Stomach (tissue), 19 donors: ENCODE measurements at places on chromosomes 16 and 17.

DNA sequence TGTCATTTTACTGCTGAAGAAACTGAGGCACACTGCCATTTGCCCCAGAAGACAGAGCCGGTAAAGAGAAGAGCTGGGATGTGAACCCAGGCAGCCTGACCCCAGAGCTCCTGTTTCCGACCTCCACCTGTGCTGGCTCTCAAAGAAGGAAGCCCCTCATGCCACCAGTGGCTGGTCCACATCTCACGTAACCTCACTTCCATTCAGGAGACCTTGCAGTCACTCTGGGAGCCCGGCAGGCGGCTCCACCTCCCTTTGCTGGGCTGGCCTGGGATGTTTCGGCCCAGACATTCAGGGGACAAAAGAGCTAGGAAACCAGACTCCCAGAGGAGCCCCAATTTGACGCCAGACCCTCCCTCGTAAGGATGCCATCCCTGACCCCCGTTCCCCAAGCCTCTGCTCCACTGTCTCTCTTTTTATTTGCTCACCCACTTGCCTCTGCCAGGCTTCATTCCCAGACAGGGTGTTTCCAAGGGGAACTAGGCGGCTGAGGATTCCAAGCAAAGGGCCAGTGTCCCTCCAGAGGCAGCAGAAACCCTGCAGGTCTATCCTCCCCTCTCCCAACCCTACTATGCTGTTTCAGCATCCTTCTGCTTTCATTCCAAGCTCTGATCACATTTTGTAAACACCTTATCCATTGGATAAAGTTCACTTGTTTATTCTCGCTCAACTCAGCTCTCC is 2.8 kb downstream of the TAF1C start:
- H3K27me3 ChIP-seq = no peaks in the 10 kb centered on the region
- H3K4me1 ChIP-seq = peaks cover 21% of the 10 kb centered on the region
- DNase-seq = no peak
- no peak overlapping the region for H3K27ac ChIP-seq
- H3K4me3 ChIP-seq = no peak overlapping the region

- H3K27ac ChIP-seq = no peak overlapping the region
- no peaks in the 10 kb centered on the region for H3K27me3 ChIP-seq
These were observed 113.0 kb downstream of the RBFOX3 start for GRCh38 chr17:79497777-79498348.

GRCh38 chr16:31875928-31876547 is 2.4 kb downstream of the ZNF267 start:
- H3K4me3 ChIP-seq = no peak overlapping the region
- DNase-seq = no peak
- H3K27me3 ChIP-seq = no peaks in the 10 kb centered on the region
- H3K27ac ChIP-seq = peak overlapping the region; percentile 73

- DNase-seq = peak; percentile 73
- peaks cover 56% of the 10 kb centered on the region for H3K36me3 ChIP-seq
- H3K27me3 ChIP-seq = no peaks in the 10 kb centered on the region
These were observed 11.8 kb downstream of the MAP2K3 start for GRCh38 chr17:21296097-21297025.

- H3K4me1 ChIP-seq = no peaks in the 10 kb centered on the region
- DNase-seq = no peak
- H3K27me3 ChIP-seq = peaks cover 15% of the 10 kb centered on the region
- H3K36me3 ChIP-seq = no peaks in the 10 kb centered on the region
These were observed 37.3 kb downstream of the SMARCE1 start for GRCh38 chr17:40610359-40610758.

GRCh38 chr17:27155866-27156265 is 138.0 kb upstream of the WSB1 start:
- DNase-seq = no peak
- no peak overlapping the region for H3K27ac ChIP-seq
- H3K4me1 ChIP-seq = no peaks in the 10 kb centered on the region
- no peak overlapping the region for H3K4me3 ChIP-seq
- no peaks in the 10 kb centered on the region for H3K27me3 ChIP-seq

GRCh38 chr17:62919388-62919787 is 46.6 kb upstream of the TANC2 start:
- no peaks in the 10 kb centered on the region for H3K4me1 ChIP-seq
- no peak overlapping the region for H3K4me3 ChIP-seq
- H3K27me3 ChIP-seq = no peaks in the 10 kb centered on the region
- DNase-seq = no peak
- H3K27ac ChIP-seq = no peak overlapping the region

DNA sequence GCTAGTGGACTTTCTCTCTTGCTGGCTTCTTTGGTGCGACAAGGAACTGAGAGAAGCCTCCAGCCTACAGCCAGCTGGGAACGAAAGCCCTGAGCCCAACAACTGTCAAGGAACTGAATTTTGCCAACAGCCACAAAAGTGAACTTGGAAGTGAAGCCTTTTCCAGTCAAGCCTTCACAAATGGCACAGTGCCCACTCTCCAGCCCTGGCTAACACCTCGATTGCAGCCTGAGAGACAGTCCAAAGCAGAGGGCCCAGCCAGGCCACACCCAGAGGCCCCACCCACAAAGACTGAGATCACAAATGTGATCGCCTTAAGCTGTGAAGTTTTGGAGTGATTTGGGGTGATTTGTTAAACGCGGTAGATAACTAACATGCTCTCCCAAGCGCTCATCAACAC is 244.6 kb upstream of the SDK2 start:
- no peak overlapping the region for H3K4me3 ChIP-seq
- H3K36me3 ChIP-seq = no peaks in the 10 kb centered on the region
- H3K27ac ChIP-seq = no peak overlapping the region
- DNase-seq = no peak
- H3K27me3 ChIP-seq = no peaks in the 10 kb centered on the region

DNA sequence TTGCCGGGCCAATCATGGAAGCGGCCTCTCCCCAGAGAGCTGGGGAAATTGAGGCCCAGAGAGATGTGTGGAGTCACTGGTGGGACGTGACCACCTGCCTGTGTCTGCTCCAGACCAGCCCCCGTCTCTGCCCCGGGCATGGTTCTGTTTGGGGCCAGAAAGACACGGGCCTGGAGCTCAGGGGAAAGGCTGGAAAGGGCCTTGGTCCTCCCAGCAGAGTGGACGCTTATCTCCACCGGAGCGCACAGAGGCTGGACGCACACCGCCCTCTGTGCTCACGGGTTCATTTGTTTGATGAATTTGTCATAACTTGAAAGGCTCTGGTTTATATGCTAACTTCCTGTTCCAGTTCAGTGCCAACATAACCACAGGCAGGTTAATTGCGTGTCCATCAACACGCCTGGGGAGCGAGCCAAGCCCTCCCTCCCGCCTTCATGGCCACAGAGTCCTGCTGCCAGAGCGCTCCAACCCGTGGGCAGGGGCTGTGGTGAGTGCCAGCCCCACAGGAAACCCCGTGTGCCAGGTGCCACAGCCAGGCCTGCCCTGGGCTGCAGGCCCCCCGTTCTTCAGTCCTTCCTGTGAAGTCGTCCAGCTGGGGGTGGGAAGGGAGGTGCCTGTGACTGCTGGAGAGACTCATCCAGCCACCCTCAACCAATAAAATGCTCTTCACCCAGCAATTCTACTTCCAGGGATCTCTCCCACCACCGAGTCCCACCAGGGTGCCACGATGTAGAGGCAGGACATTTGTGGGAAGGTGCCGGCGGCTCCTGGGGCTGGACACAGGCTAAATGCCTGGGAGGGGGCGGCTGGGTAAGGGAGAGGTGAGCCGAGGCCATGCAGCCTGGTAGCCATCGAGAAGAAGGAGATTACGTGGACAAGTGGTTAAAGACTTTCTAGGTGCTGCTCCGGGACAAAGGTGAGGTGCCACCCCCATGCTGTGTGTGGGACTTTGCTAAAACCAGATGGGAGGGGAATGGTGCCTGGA is 29.4 kb upstream of the BAHCC1 start:
- H3K27ac ChIP-seq = peak overlapping the region; percentile 95
- H3K4me1 ChIP-seq = peaks cover 27% of the 10 kb centered on the region
- no peaks in the 10 kb centered on the region for H3K27me3 ChIP-seq
- DNase-seq = peak; percentile 96
- H3K36me3 ChIP-seq = no peaks in the 10 kb centered on the region
- peak overlapping the region; percentile 23 for H3K4me3 ChIP-seq

- H3K27me3 ChIP-seq = no peaks in the 10 kb centered on the region
- H3K4me3 ChIP-seq = no peak overlapping the region
- H3K4me1 ChIP-seq = peaks cover 22% of the 10 kb centered on the region
- H3K27ac ChIP-seq = no peak overlapping the region
- DNase-seq = peak; percentile 59
These were observed 120.1 kb downstream of the SLC39A11 start for GRCh38 chr17:72972263-72972951.

DNA sequence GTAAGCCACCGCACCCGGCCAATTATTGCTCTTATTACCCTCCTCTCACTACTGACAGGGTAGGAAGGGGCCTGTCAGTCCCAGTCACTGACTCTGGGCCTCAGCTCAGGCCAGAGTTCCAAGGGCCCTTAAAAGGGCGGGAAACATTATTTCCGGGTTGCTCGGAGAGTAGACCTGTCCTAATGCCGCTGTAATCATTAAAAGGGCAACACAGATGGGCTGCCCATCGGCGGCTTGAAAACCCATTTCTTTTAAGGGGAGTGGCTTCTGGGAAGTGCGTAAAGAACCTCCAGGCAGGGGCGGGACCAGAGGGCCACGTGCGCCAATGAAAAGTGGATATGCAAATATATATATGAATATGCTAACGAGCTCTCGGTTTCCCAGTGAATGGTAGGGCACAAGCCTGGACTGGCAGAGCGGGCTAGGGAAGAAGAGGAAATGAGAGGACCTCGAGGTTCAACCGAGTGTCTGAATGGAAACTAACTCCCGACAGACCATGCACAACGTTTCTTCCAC is 26.6 kb downstream of the PIPOX start:
- no peaks in the 10 kb centered on the region for H3K27me3 ChIP-seq
- H3K4me3 ChIP-seq = no peak overlapping the region
- H3K4me1 ChIP-seq = peaks cover 11% of the 10 kb centered on the region
- no peak overlapping the region for H3K27ac ChIP-seq
- DNase-seq = no peak

DNA sequence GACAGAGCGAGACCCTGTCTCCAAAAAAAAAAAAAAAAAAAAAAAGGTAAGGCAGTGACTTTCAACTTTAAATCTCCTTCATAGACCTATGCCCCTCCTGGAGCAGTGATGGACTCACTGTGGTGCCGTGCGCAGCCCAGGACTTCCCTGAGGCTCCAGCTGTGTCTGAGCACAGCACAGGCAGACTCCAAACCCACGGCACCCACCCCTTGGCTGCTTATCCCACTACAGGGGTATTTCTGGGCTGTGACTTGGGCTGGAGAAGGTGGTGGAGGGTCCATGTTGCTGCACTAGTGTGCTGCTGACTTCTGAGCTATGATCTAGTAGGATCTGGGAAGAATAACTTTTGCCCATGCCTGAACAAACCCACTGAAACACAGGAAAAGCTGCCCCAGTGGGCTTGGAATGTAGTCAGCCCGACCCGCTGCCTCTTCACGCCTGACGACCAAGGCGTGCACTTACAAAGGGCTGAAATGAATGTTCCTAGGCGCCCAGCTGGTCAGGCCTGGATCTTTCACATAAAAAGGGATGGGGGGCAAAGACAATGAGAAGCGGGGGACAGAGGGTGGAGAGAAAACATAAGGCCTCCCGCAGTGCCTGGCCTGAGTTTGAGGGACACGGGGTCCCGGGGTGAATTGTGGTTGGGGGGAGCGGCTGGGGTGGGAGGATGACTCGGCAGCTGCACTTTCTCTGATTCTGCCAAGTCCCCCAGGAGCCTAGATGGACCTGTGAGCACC is 83.0 kb downstream of the IRF8 start:
- no peaks in the 10 kb centered on the region for H3K4me1 ChIP-seq
- H3K27me3 ChIP-seq = no peaks in the 10 kb centered on the region
- H3K36me3 ChIP-seq = no peaks in the 10 kb centered on the region
- no peak for DNase-seq
- H3K27ac ChIP-seq = no peak overlapping the region
- H3K4me3 ChIP-seq = no peak overlapping the region

DNA sequence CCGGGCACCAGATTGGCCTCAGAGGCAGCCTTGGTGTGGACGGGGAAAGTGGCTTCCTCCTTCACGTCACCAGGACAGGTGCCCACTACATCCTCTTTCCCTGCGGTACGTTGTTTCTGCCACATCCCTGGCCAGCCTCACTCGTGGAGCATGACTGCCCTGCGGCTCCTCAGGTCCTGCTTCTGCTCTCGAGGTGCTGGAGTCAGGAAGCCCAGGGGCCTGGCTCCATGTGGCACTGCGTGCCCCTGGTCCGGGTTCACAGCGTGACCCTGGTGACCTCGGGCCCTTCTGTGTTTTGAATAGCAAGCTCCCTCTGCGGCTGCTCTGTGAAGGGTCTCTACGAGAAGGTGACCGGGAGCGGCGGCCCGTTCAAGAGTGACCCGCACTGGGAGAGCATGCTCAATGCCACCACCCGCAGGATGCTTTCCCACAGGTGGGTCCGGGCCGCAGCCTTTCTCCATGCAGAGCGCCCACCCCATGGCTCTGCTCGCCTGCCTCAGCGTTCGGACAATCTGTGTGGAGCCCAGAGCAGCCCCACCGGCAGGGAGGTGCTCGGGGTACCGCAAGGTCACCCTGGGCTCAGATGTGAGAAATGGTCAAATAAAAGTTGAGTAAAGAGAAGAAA is 13.5 kb downstream of the RGS11 start:
- H3K4me1 ChIP-seq = no peaks in the 10 kb centered on the region
- no peak overlapping the region for H3K4me3 ChIP-seq
- no peak for DNase-seq
- H3K27ac ChIP-seq = no peak overlapping the region

GRCh38 chr17:8938933-8939332 is 26.6 kb downstream of the PIK3R5 start:
- no peak for DNase-seq
- H3K4me1 ChIP-seq = no peaks in the 10 kb centered on the region

DNA sequence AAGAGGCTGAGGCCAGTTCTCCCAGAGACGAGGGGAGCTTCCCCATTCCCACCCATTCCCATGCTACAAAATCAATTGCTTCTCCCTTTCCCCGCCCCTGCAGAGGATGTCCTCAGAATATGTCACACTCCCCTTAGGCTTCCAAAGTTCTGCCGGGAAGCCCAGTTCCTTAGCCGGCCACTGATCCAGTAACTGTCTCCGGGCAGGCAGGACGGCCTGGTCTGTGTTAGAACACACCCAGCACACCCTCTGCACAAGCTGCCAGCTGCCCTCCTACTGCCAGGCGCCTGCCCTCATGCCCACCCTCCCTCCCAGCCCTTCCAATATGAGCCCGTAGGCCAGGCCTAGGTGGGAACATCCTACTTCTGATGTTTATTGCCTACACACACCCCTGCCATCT is 31.1 kb downstream of the SGSM2 start:
- no peak for DNase-seq
- no peak overlapping the region for H3K27ac ChIP-seq
- H3K4me1 ChIP-seq = peaks cover 26% of the 10 kb centered on the region
- H3K27me3 ChIP-seq = no peaks in the 10 kb centered on the region

DNA sequence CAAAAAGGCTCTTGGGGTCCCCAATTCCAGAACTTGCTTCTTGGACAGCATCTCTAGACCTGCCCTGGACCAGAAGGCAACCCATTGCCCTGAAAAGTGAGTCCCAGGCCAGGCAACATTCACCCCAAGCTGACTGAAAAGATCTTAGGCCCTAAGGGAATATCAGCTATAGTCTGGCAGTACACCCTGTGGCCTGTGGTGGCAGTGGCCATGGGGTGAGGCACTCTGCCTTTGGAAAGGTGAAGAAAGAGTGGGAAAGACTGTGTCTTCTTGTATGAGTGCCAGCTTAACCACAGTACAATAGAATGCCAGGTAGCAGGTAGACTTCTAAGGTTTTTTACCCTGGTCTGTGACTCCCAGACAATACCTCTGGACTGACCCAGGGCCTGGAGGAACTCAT is 564.5 kb downstream of the CDH8 start:
- H3K36me3 ChIP-seq = no peaks in the 10 kb centered on the region
- DNase-seq = no peak
- no peaks in the 10 kb centered on the region for H3K4me1 ChIP-seq
- no peak overlapping the region for H3K27ac ChIP-seq
- no peak overlapping the region for H3K4me3 ChIP-seq
- no peaks in the 10 kb centered on the region for H3K27me3 ChIP-seq

GRCh38 chr17:39099663-39100286 is 51.7 kb downstream of the PLXDC1 start:
- H3K27me3 ChIP-seq = no peaks in the 10 kb centered on the region
- H3K4me3 ChIP-seq = no peak overlapping the region
- H3K4me1 ChIP-seq = peaks cover 63% of the 10 kb centered on the region
- DNase-seq = peak; percentile 89
